ENCODE measurements at places on chromosomes 2 and 18.

DNA sequence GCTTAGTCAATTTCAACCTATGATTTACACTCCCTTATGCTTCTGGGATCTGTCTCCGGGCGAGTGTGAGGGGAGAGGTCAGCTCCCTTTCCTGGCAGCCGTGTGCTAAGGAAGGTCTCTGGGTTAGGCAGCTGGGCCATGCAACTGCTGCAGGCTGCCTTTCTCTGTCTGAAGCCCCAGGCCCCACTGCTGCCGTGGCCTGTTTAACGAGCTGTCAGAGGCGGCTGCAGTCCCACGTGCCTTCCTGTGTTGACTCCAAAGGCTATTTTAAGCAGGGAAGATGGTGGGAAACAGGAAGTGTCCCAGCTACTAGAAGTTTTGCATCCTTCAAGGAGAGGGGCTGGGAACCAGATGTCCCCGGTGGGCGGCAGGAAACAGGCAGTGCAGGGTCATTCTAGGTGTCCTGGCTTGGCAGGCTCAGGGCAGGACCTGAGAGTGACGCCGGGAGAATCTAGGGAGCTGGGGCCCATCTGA lies 186.4 kb downstream of the TNS1 start:
- no peak for DNase-seq

DNA sequence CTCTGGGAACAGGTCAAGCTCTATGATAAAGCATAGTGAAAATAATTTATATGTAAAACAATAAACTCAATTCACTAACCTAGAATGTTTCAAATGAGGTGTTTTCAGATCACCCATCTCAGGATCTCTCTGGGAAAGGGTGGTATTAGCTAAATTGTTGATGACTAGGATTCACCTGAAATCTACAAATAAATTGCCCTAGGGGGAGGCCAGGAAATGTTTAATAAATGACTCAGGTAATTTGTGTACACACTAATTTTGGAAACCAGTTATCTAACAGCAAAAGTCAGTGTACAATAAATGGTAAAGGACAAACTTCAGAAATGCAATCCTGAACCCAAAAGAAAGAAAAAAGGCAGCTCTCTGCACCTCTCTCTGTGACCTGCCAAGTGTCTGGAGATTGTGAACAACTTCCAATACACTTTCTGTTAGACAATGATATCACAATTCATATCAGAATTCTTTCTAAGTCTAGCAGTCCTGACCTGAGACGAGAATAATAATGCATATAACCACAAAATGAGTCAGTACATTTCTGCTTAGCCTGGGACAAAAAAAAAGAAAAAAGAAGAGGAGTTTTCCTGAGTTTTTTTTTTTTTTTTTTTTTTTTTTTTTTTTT lies 760.0 kb downstream of the EPHA4 start:
- DNase-seq, result no peak

GRCh38 chr18:62763101-62763521 lies 47.8 kb downstream of the PHLPP1 start:
- no peak for DNase-seq

DNA sequence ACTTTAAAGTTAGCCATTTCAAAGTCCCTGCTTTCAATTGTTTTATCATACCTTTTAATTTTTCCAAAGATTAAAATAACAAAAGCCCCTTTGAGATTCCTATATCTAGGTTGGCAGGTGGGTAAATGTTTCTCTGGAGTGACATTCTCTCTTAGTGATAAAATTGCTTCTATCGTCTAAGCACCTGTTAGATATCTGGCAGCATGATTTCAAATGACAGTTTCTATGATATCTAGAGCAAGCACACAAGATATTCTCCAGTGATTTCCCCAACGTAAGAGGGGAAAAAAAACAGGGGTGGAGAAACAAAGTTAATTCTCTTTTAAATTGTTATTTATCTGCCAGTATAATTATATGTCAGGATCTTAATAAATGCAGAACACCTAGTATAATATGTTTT lies 610.2 kb downstream of the DSC3 start:
- no peak for DNase-seq

DNA sequence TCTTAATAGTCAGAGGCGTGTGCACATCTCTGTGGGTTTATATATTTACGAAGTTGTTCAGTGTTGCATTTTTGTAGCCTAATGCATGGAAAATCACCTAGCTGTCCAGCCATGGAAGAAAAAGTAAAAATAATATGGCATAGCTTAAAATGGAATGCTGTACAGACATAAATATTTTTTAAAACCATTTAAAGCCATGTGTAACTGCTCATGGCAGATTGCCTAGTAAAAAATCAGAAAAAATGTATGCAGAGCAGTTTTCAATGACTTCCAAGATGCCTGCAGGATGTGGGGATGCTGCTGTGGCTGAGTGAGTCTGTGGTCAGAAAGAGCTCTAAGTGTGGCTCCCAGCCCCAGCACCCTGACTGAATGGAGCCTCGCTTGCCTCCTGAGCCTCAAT lies 64.8 kb upstream of the ALKAL2 start:
- no peak for DNase-seq

DNA sequence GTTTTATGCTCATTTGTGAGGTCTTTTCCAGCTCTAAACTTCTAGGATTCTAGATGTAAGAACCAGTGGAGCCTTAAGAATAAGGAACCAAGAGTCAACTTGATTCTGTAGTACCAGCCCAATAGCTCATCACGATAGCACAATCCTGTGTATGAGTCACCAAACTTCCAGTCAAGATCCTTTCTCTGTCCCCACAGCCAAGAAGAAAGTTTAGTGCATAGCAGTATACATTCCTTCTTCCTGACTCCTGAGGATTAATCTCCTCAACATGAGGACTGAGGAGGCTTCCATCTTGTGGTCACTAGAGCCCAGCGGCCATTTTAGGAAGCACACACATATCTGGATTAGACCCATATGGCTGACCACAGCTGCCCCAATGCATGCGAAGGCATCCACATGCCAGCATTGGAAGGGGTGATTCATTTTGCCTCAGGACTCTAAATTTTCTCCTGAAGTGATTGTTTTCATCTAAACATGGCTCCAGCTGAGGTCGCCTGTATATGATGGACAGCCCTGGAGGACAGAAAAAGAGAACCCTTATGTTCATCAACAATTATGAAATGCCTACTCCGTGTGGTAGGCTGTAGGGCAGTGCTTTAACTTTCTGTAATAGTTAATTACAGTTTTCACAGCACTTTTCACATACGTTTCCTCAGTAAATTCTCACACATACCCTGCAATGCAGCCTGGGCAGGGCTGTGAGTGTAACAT lies 53.5 kb downstream of the RASGRP3 start:
- DNase-seq, result no peak

- no peak for DNase-seq
Observed at GRCh38 chr2:222916229-222917197, 55.7 kb downstream of the ACSL3 start.

DNA sequence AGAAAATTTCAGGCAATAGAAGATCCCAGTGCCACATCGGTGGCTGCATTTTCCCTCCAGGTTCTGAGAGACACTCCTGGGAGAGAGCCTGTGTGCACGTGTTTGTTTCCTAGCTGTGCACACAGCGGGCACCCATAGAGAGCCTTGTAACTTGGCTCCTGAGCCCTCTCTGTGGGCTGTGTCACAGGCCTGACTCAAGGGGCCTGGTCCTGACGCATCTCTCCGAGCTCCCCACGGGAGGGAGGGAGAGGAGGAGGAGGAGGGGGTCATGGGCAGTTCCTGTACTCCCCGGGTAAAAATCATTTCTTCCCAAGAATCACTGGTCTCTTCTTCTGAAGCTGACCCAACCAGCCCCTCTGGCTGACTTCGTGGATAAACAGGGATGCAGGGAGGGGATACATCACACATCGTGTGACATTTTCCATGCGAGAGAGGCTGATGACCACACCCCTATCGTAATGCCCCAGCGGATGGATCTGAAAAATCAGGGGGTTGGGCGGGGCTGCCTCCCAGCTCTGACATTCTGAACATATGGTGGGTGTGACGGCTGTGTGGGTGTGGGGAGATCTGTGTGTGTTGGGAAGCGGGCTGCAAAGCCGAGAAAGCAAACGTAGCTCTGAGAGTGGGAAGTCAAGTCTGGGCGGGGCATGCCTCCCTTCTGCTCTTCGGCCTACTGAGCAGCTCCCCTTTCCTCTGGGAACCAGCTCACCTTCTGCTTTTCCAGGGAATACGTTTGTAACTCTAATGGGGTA lies 308.3 kb upstream of the HS6ST1 start:
- DNase-seq, result no peak

GRCh38 chr2:75595541-75596395 lies 35.0 kb upstream of the EVA1A start:
- no peak for DNase-seq

- no peak for DNase-seq
Observed at GRCh38 chr18:77248873-77249568, 627 bp upstream of the GALR1 start.

DNA sequence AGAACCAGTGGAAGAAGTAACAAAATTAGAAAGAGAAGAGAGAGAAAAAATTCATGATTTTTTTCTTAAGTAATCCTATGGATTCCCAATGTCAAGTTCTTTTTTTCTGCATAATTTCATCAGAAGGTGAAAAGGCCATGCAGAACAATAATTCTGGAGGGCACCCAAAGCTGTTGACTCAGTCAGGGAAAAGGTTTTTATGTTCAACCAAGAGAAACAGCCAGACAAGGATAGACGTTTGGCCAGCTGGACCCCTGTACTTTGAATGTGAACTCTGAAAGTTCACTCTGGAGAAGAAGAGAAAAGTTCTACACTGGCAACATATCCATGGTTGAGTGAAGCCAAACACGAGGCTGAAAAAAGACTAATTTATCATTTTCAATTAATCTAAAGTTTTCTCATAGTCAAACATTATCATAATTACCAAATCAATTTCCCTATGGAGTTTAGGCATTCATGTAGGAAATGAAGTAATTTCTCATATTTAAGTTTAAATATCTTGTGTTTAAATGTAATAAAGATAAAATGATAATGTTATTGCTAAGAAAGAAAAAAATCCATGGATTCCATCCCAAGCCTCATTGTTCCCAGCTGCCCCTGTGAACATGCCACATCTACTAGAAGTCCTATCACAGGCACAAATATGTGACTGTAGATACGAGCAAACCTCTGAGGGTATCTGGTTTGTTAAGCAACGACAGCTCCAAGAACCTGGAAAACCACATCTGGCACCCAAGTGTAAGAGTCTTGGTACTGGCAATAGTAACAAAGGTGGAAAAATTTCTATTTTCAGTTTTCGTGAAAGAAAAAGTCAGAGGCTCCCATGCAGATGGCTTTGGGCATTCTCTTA lies 742.7 kb upstream of the ACVR2A start:
- no peak for DNase-seq

GRCh38 chr2:239180526-239181073 lies 220.2 kb downstream of the HDAC4 start:
- no peak for DNase-seq

DNA sequence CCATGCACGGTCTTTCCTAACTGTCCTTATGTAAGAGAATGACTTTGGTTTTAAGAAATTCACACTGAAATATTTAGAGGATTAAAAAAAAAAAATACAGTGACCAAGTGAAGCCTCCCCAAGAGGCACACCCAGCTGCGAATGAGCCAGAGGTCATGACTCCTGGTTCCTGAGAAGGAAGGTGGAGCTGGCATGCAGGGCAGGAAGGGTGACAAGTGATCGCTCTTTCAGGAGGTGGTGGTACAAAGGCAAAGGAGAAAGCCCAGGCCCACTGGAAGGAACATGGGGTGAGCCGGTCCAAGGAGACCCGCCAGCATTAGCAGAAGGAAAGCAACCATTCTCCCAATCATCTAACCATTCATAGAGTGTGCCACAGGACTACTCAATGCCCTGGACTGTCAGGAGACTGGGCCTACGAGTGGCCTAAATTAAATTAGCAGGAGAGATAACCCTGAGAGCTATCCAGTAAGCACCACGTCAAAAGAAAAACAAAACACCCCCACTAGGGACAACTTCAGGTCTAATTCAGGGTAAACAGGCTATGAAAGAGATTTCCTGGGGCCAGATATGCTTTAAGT lies 7.8 kb downstream of the INO80C start:
- no peak for DNase-seq

DNA sequence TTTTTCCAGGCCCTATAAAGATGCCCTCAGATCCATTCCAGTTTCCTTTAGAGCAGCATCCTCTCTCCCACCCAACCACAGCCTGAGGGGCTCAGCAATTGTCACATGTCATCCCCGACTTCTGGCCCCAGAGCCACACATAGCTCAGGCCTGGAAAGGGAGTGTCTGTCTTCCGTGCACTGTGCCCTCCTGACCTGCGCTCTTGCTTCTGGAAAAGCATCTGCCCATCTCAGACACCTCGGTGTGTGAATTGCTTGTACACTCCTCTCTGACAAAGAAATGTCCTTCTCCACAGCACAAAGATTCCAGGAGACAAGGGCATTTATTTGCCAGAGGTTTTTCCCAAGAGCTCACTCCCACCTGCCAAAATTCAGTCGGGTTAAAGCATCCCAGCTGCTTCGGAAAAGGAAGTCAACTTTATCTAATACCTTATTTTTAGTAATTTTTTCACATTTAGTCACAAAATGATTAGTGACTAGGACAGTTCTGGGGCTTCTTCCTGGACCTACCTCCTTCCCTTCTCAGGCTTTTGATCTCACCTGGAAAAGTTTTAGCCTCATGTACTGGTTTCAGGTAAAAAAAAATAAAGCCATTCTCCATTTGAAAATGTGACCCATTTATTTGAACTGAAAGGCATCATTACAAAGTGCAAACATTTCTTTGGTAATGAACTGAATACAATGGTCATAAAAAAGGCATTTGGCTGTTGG lies 112.9 kb downstream of the PXDN start:
- no peak for DNase-seq

GRCh38 chr2:181467966-181468707 lies 11.0 kb downstream of the ITGA4 start:
- no peak for DNase-seq

DNA sequence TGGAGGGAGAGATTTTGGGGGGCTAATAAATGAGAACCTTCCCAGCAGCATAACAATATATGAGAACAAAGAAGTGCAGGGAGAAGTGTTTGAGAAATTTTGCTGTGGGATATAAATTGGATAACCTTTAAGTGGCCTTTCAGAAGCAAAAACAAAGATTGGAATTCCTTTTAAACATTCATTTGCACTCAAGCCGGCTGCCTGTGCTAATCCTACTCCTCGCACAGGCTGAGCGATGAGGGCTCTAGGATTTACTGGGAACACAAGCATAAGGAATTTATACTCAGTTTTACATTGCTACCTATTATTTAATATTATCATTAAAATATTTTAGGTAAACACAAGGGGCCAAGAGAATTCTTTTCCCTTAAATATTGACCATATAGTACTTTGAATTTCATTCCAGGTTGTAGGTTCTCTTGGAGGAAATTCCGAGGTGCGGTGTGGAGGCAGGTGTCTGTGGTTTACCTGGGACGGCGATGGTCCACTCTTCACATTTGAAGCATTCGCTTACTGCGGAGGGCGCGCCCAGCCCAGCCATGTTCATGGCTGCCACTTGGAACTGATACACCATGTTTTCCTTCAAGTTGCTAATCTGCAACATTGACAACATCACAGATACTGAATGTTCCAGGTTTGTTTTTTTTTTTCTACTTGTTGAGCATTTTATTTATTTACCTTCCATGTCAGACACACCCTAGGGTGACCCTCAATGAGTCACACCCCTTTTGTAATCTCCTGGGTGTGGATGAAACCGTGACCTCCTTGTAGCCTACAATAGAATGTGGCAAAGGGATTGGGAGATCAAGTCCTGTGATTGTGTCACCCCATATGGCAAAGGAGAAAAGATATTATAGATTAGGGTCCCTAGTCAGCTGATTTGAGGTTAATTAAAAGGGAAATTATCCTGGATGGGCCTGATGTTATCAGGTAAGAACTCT lies 100.1 kb downstream of the MYOM1 start:
- DNase-seq, result no peak

Data from activated T-helper 1 cell treated with Interleukin-2 at 50 U/mL for 16 hours (primary cell).